ENCODE measurements at places on chromosomes 1 and 21.
A peak's percentile ranks its signal among the peaks of the same experiment; 100 is the strongest.

DNA sequence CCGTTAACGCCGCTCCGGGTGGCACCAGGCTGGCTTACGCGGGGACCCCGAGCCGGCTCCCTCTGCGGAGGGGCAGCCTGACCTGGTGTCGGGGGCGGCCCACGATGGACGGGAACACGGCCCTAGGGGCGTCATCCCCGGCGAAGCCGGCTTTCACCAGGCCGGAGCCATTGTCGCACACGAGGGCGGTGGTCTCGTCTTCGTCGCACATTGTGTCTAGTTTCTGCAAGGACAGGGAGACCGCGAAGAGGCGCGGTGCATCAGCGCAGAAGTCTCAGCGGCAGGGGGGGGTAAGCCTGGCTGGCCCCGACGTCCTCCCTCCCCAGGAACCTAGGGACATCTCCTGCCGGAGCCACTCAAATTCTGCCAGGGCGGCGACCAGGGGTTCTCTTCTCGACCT, 989 bp downstream of the ACTA1 start:
- DNase-seq, result no peak

DNA sequence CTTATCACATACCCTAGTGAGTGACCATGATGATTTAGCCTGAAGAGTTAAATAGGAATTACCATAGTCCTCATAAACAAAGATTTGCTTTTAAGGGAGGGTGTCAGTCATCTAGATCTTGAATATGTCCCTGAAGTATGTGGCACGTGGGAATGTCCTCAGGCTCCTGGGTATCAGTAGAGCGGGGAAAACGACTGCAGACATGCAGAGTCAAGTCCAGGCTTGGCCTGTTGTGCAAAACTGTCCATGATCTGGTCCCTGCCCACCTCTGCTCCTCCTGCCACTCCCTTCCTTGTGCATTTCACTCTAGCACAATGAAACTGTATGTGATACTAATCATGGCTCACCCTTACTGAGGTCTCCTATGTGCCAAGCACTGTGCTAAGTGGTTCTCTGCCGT, 12.9 kb downstream of the MOV10 start:
- DNase-seq, result no peak

DNA sequence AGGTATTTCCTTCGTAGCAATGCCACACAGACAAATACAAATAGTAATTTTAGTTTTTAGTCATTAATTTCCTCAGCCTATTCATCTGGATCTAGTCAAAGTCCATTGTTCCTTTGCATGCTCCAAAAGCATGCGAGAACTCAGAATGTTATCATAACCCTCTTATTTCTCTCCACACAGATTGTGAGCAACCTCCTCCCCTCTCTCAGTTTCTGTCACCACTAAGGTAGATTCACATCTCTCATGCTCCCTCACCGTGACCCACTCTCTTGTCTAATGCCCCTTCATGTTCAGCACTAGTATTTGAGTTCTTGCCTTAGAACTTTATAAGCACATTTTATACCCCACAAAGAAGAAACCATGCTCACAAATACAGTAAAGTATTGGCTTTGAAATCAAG, 582.4 kb downstream of the PLA2G4A start:
- DNase-seq, result no peak

DNA sequence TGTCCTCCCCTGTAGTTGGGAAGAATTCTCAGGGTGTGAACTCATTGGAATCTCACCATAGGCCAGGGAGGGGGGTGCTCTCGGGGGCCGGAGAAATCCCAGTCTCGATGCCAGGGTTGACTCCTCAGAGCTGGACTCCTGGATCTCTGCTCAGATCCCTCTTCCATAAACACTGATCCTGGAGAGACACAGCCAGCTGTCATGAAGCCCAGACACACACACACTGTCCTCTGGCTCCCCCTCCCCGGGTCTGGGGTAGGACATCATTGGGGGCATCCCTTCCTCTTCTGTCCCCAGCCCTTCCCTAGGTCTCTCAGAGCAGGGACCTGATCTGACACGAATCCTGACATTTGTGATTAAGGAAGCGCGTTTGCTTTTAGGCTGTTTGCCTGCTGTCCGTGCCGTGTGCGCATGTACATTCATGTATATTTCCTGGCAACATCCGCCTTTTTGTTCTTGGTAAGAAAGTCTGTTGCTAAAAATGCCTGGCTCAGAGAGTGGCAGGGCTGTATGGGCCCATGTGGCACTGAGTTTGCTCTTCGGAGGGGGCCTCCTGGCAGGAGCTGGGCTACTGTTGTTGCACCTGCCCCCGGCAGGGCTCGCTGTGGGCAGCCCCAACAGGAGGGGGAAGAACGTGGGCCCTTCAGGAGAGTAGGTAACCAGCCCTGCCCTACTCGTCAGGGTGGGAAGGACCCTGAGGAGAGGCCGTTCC, 45.4 kb upstream of the SELENON start:
- DNase-seq, result no peak

DNA sequence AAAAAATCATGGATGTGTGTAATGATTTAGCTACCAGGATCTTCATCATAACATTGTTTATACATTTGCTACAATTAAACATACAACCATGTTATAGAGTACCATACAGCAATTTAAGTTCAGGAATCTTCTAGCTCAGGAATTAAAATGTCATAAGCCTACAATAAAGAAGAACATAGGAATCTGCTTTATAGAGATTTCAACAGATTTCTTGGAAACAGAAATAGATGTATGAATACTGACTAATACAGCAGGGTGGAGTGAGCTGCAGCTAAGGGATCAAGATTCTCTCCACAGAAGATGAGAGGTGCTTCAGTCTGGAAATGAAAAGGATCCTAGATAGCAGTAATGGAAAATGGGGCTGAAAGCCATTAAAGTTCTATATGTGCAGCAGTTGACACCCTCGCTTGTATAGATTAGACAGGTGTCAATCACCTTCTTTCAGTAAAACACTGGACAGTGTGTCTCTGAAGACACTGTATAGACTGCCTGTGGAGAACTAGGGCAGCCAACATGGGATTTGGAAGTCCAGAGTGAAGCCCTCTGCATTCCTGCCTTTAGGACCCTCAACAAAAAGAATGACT, 73.9 kb downstream of the DNTTIP2 start:
- no peak for DNase-seq

- DNase-seq, result no peak
Measured at GRCh38 chr1:170075186-170075585, 691 bp upstream of the KIFAP3 start.

DNA sequence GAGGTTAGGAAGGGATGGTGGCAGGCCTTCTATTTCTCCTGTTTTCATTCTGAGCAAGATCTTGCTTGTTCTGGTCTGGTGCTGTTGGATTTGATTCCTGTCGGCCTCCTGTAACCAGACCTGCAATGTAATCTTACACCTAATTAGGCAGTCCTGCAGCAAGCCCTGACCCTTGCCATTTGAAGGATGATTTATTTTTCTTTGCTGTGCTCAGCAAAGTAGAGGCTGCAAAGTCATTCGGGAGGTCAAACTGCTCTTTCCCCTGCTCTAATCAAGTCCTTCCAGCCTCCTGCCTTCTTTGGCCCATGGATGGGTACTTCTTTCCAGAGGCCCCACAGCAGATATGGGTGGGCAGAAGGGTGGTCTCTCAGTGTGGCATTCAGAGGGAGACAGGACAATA, 417.7 kb upstream of the USP24 start:
- no peak for DNase-seq

- DNase-seq, result no peak
Measured at GRCh38 chr1:212162635-212163034, 122.6 kb upstream of the PPP2R5A start.

- DNase-seq, result no peak
Measured at GRCh38 chr21:32543975-32544374, 41.3 kb downstream of the TCP10L start.

DNA sequence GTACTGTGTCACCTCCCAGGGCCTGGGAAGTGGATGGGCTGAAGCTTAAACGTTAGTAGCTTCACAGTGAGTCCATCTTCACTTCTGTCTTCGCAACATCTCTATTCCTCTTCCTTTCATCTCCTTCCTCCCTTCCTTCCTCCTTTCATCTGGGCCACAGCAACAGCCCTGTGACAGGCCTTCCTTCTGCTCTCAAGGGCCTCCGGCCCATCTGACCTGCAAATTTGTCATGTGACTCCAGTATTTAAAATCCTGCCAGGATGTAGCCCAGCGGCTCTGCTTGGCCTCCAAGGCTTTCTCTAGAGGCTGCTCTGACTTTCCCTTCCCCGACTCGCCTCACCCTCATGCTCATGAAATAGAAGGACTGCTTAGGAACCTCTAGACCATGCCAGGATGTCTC, 10.9 kb upstream of the BATF3 start:
- no peak for DNase-seq

DNA sequence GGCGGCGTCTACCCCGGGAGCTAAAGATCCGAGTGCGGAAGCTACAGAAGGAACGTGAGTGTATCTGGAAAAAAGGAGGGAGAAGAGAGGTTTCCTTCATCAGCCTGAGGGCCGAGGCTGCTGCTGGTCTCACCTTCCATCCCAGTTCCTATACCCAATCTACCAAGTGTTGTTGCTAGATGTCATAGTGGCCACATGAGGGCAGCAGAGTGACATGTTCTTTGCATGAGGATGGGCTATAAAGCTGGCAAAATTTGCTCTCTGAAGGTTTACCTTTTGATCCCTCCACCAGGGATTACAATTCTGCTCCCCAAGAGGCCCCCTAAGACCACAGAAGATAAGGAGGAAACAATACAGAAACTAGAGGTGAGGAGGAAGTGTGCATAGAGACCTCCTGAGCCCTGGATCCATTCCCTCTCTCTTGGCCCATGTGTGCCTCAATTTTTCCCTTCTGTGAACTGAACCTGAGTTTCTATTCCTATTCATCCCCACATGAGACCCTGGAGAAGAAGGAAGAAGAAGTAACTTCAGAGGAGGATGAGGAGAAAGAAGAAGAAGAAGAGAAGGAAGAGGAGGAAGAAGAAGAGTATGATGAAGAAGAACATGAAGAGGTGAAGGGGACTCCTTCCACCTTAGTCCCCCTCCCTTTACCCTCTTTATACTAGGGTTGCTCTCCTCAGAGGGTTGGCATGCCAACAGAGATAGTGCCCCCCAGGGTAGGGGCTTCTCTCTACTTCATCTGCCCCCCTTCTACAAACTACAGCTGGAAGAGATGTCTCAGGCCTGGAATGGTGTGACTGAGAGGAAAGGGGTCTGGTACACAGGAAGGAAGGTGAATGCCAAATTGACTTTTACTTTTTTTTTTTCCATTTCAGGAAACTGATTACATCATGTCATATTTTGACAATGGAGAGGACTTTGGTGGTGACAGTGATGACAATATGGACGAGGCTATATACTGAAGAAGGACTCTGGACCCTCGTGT, 13.3 kb downstream of the POLR3GL start:
- peak; percentile 87 for DNase-seq

DNA sequence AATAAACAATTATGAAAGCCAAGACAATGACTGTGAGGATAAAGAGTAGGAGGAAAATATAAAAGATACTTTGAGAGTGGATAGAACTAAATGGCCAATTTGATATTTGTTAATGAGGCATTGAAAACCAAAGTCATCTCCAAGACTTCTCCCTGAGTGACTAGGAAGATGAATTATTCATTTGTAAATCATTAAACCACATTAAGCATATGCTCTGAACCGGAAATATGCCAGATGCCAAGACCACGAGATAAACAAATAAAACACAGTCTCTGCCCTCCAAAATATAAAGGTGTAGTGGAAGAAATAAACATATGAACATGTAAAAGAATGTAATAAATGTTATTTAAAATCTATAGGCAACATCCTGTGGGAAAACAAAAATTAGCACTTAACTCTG, 78.8 kb downstream of the MRPL39 start:
- DNase-seq, result no peak

GRCh38 chr1:54227091-54227602, 27.2 kb downstream of the MRPL37 start:
- no peak for DNase-seq

- DNase-seq, result no peak
Measured at GRCh38 chr1:223515926-223516325, 122.7 kb downstream of the CCDC185 start.

DNA sequence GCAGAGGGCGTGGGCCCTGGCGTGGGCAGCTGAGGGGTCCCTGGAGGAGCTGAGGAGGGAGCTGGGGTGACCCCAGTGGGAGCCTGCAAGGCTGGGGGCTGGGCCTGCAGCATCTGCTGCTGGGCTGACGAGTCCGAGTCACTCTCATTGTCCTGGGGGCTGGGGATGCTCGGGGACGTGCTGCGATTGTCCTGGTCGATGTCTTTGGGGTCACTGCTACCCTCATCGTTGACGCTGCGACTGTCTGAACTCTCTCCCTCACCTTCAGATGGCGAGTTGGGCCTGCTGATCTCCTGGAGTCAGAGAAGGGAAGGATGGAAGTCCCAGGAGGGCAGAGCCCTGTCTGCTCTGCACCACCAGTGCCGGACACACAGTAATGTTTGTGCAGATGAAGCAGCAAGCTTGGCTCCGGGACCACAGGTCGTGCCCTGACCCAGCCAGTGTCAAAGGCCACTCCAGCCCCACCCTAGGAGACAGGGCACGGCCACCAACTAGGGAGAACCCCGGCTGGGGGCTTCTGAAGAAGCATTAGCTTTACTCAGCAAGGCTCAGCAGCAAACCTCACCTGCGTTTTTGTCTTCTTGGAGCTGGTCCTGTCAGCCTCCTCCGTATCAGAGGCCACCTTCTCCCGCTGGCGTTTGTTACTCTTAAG, 43.4 kb downstream of the SLC45A1 start:
- no peak for DNase-seq

- DNase-seq, result no peak
Measured at GRCh38 chr1:89629146-89629545, 3.8 kb upstream of the LRRC8C start.

- no peak for DNase-seq
Measured at GRCh38 chr1:85553416-85554335, 26.9 kb upstream of the CCN1 start.

DNA sequence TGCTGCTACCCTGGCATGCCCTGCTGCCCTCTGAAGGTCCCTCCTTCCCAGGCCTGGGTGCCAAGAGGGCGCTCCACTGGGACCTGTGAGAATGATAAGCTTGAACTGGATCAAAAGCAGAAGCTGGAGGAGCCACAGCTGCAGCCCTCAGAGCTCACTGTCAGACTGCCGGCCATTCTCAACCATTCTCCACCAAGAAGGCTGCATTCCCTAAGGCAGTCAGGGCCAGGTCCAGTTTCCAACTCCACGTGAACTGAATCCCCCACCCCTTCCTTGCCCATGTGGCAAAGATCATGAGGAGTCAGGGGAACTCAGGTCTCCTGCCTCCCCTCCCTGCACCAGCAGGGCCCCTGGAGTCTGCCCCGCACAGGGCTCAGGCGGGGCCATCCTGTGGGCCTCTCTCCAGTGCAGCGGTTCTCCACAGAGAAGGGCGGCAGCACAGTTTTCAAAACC, 19.5 kb downstream of the SLC1A7 start:
- DNase-seq, result no peak

- no peak for DNase-seq
Measured at GRCh38 chr21:37244501-37245095, 22.5 kb downstream of the VPS26C start.

DNA sequence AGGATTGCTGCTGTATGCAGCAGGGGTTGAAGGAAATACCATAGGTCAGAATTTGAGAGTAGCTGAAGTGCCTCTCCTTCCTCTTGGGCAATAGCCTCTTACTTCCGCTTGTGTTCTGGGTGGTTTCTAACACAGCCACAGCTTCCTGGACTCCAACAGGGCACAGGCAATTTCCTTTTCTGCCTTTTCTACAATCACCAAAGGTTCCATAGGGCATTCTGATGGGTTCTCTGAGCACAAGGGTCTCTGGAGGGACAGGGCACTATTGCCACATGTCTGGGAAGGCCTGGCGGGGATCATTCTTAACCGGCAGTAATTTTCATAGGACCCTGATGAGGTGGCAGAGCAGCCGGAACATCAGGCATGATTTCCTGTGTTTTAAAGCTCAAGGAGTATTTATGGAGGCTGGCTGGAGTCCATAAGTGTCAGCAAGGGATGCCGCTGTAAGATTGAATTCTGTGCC, 5.5 kb upstream of the AGTRAP start:
- DNase-seq, result no peak
